ENCODE measurements at places on chromosomes 3 and 15.

DNA sequence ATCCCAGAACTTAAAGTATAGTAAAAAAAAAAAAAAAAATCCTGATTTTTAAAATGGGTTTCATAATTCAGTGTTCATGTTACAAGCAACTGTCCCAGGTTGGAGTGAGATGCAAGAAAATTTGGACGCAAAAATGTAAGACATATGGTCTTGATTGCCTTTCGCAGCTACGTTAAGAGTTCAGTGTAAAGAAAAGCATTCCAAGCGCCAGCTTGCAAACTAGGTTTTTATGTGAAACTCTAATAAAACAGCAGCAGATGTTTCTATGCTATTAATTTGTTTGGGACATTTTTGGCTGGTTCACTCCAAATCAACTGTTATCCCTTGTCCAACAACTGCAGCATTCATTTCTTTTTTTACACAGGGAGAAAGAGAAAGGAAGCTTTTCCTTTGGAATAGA is 957.8 kb downstream of the ROBO1 start:
- DNase-seq, result peak; percentile 79

GRCh38 chr15:83897037-83897436 is 243.1 kb downstream of the ADAMTSL3 start:
- DNase-seq, result no peak

GRCh38 chr3:141790171-141790570 is 27.0 kb downstream of the GRK7 start:
- no peak for DNase-seq

DNA sequence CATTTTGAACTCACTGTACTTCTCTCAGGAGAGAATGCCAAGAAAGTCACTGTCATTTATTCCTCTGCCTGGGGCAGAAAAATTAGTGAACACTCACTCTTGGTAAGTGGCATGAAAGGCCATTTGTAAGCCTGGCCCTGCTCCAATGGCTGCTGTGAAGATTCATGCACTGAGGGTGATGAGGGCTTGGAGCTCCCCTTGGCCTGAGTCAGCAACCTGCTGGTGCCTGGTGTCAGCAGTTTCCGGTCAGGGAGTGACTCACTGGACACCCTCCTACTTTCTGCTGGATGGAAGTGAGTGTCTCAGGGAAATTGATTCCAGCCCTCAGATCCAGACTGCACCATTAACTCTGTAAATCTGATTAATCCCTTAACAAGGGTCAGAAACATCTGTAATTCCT is 37.6 kb downstream of the TRA2B start:
- no peak for DNase-seq

GRCh38 chr3:42020684-42021307 is 58.9 kb upstream of the ULK4 start:
- no peak for DNase-seq

GRCh38 chr3:133827684-133828083 is 22.1 kb downstream of the SRPRB start:
- DNase-seq, result no peak

DNA sequence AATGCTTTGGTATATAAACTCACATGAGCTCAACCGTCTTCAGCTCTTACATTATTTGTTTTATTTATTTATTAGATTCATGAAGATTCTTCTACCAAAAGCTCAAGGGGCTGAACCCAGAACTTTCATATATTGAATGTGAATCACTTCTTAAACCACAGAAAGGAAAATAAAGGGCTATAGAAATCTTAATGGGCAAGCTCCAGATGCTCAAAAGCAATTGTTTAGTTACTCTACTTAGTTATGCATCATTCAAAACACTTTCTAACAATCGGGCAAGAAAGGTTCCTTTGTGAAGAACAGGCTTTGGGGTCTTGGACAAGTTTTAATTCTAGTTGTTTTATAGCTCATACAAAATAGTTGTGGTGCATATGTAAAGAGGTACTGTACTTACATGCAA is 380.2 kb downstream of the TIGIT start:
- no peak for DNase-seq

DNA sequence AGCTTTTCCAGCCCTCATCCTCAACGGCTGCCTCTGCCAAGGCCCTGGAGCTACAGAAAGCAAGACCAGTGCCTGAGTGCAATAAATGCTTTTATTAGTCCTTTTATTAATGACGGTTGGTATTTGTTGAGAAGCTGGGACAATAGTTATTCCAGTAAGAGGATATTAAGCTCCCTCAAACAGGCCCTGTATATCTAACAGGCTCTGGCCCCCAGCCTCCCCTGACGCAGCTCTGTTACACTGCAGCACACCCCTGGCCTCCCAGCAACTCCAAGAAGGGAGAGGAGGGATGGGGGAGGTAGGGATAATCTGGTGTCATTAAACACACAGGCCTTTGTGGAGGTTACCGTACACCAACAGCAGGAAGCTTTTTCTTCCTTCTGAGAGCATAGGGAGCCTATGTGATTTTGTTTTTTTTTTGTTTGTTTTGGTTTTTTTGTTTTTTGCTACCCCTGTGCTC is 30.8 kb upstream of the MAGEF1 start:
- DNase-seq, result no peak

DNA sequence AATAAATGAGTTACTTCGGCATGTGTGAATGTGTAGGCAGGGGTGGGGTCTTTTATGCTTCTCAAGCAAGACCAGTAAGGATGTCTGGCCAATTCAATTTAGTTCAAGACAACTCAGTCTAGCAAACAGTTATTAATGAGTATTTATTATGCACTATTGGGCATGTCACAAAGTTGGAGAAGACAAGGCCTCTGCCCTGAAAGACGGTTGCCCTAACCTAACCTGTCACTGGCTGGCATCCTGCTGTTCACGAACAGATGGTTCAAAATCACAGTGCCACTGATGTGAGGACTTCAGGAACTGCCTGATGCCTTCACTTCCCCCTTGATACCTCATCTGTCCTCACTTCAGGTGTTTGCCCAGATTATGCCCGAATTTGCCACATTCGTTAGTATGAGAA is 217.8 kb downstream of the SOX2 start:
- no peak for DNase-seq

DNA sequence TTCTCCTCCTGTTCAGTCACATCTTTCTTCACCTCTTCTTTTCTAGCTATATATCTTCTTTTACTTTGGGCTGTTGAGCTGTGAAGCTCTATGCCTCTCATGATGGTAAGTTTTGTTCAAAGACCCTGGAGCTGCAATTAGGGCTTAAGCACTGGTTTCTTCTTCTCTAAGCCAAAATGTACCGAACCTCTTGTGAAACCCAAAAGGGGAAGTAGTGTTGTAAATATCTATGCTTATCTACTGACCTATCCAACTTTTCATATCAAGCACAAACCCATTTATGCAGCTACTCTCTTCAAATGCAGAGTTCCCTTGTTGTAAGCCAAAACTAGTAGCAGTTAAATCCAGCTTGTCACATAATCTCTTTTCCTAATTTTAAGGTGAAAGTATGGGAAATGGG is 123.6 kb upstream of the CD96 start:
- no peak for DNase-seq

- DNase-seq, result no peak
Observed at GRCh38 chr3:15676259-15676658, 74.7 kb downstream of the BTD start.

DNA sequence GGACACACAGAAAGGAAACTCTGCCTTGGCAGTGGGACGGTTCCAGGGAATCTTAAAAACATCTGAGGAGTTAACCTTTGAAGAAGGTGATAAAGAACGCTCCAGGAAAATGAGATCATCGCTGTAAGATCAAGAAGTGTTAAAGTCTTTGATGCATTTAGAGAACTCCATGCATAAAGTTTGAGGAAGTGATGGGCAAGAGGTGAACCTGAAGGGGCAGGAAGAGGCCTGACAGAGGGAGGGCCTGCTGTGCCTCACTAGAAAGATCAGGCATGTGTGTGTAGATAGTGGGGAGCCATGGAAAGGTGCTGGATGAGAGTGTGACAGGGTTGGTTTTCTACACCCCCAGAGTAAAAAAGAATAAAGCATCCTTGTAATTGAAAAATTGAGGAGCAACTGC is 889.2 kb downstream of the MCTP2 start:
- no peak for DNase-seq

- DNase-seq, result no peak
Observed at GRCh38 chr15:90789462-90789861, 72.3 kb downstream of the BLM start.

DNA sequence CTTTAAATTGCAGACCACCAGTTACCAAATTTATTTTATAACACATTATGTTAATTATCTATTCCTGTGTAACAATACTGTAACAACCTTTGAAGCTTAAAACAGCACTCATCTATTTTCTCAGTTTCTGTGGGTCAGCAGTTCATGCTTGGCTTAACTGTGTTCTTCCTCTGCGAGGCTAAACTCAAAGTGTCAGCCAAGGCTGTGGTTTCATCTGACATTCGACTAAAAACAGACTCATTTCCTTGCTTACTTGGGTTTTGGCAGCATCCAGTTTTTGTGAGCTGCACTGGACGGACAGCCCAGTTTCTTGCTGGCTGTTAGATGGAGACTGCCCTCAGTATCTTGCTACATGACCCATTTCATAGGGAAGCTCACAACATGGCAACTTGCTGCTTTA is 247.3 kb upstream of the KCNH8 start:
- no peak for DNase-seq

DNA sequence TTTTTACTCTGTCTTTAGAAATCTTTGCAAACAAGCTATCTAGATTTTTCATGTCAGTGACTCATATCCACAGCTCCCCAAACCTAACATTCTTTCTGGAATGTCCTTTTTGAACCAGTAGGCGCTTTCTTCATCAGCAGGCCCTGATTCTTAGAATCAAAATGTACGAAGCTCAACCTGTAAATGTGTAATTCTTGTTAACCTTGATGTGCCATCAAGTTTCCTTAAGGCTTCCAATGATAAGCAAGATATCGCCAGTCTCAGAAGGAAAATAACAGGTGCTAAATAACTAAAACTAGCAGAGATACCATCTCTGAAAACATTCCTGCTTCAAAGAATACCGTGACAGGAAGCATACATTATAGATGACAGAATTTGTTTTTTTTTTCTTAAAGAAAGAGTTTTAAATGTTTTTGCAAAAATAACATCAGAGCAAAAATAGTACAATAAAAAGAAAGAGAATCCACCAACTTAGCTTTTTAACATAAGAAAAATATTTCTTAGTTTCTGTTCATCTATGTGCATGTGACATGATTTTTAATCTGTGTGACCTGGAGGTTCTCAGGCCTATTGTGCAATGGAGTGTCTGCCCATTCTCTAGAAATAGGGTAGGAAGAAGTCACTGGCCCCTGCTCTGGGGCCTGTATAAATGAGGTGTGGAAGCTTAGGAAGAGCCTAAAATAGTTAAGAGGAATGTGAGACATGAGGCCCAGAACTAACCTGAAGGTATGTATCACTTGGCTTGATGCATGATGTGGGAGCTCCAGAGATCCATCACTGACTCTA is 14.7 kb upstream of the SECISBP2L start:
- no peak for DNase-seq

Data from DMS 273 treated with DMSO at 0.1 percent for 48 hours (cell line).